ENCODE measurements at places on chromosomes 3 and 15. TPM values are rescaled to one million over a fixed set of nuclear protein-coding genes. Genes with fewer than 3 reads are reported as not detected.

DPPA2 gene
- total RNA-seq = not detected

SCG5 gene
- 2.9 TPM for total RNA-seq

NR2E3 gene
- not detected for total RNA-seq

SLCO3A1 gene
- total RNA-seq = 11.0 TPM

RGMA gene
- total RNA-seq = 0.15 TPM

SCAANT1 gene
- not detected for total RNA-seq

STRIT1 gene
- total RNA-seq = not detected

NLGN1 gene
- not detected for total RNA-seq

GOLGA8T gene
- total RNA-seq = 0.32 TPM

PPP4R2 gene
- total RNA-seq = 95.0 TPM

CFAP92 gene
- not detected for total RNA-seq

GPR62 gene
- total RNA-seq = not detected

SLC25A36 gene
- total RNA-seq = 83.9 TPM

GHSR gene
- not detected for total RNA-seq

MYLK gene
- not detected for total RNA-seq

IDH2 gene
- total RNA-seq = 53.5 TPM

CISH gene
- 204 TPM for total RNA-seq

SNTN gene
- not detected for total RNA-seq

ITGA11 gene
- 13.1 TPM for total RNA-seq

SAMD7 gene
- total RNA-seq = not detected

AMOTL2 gene
- total RNA-seq = not detected

GOLGA8S gene
- total RNA-seq = 0.06 TPM

WDR93 gene
- not detected for total RNA-seq

RPS17 gene
- 3,433 TPM for total RNA-seq

MUC20 gene
- total RNA-seq = 3.8 TPM
